Stimulated activated CD4-positive, alpha-beta T cell treated with anti-CD3 and anti-CD28 coated beads, Interleukin-4, amount 100 ng/mL, for 1 hour (primary cell): ENCODE measurements at places on chromosomes 11 and 22.

DNA sequence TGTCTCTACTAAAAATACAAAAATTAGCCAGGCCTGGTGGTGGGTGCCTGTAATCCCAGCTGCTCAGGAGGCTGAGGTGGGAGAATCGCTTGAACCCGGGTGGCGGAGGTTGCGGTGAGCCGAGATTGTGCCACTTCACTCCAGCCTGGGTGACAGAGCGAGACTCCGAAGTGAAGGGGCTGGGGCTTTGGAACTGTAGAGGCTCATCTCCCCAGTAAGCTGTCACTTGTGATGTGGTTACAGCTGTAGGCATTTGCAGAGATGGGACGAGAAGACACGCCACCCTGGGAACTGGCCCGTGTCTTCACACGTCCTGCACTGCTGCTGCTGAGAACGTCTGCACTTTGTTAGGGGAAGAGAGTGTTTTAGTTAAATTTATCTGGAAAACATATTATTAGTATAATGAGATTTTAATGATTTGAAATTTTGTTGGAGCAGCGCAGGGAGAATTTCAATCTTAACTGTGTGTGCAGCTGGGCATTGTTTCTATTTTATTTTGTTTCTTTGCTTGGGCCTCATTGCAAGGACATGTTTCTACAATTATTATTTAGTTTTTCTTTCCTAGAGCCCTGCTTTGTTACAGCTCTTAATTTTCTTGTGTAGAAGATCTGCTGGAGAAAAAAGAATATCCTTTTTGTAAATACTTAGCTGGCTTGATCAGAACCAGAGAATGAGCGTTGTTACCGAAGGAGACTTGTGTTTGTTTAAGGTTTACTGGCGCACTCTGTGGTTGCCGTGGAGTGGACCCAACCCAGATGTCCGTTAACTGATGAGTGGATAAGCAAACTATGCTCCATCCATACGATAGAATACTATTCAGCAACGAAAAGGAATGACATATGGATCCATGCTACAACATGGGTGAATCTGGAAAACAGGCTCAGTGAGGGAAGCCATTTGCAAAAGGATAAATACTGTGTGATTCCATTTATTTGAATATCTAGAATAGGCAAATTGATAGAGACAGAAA, 18.4 kb downstream of the PARVB start:
- DNase-seq = no peak

- no peak for DNase-seq
Observed at GRCh38 chr11:83140691-83141455, 16.1 kb upstream of the PCF11 start.

- no peak for DNase-seq
Observed at GRCh38 chr11:4068962-4069361, 25.6 kb upstream of the RRM1 start.

DNA sequence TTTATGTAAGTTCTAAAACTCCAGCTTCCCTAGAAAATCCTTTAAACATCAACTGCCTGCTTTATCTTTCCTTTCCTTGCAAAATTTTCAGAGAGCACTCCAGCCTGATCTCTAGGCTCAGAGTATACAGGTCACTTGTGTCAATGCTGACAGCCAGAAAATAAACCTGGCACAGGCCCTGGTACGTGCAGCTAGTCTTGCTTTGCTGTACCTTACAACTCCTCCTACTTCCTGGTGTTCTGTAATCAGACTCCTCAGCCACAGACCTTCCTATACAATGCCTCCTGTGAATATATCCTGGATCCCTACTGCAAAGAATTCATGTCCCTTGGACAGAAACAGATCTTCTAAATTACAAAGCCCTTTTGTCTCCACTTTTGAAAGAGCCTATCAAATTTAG, 24.2 kb upstream of the TMEM123 start:
- no peak for DNase-seq

GRCh38 chr11:11882539-11882938, 40.8 kb downstream of the USP47 start:
- no peak for DNase-seq

GRCh38 chr22:32546496-32546895, 71.9 kb downstream of the FBXO7 start:
- DNase-seq = no peak

GRCh38 chr11:17519061-17519885, 24.9 kb downstream of the USH1C start:
- no peak for DNase-seq

DNA sequence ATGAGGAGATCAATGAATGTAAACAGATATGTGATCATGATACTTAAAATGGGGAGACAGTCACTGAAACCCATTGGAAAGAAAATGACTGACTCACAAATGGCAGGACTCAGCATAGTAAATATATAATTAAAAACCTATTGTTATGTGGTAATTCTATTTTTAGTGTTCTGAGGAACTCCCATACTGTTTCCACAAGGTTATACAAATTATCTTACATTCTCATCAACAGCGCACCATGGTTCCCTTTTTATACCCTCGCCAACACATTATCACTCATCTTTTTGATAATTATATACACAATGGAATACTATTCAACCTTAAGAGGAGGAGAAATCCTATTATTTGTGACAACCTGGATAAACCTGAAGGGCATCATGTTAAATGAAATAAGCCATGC, 17.1 kb downstream of the OR5B21 start:
- no peak for DNase-seq

DNA sequence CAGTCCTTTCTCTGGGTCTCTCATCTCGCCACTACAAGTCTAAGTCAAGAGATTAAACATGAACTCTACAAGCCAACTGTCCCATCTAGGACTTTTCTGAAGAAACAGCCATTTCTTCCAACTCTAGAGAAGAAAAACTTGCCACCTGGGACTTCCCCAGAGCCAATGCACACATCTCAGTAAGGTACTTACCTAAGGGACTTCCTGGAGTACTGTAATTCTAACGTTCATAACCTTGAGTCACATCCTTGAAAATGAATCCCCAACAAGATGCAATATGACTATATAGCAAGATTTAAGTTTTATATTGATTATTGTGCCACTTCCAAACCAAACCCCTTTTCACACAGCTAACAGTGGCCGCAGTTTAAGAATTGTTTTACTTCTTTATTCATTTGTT, 11.9 kb upstream of the ISX start:
- DNase-seq = no peak

- no peak for DNase-seq
Observed at GRCh38 chr11:100876815-100877520, 189.9 kb downstream of the ARHGAP42 start.

DNA sequence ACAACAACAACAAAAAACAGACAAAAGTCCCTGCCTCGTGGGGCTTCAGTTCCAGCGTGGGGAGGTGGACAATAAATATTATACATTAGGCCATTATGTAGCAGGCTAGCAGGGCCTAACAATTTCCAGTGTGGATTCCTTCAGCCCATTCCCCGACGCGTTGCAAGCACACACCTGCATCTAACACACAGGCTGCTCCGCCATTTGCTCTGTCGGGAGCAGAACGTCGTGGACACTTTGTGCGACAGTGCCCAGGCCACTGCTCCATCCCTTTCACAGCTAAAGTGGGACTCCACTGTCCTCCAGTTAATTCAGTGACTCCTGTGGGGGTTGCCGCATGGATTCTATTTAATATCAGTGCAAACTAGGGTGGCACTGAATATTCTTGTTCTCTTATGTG, 10.9 kb upstream of the FGF3 start:
- DNase-seq = no peak

DNA sequence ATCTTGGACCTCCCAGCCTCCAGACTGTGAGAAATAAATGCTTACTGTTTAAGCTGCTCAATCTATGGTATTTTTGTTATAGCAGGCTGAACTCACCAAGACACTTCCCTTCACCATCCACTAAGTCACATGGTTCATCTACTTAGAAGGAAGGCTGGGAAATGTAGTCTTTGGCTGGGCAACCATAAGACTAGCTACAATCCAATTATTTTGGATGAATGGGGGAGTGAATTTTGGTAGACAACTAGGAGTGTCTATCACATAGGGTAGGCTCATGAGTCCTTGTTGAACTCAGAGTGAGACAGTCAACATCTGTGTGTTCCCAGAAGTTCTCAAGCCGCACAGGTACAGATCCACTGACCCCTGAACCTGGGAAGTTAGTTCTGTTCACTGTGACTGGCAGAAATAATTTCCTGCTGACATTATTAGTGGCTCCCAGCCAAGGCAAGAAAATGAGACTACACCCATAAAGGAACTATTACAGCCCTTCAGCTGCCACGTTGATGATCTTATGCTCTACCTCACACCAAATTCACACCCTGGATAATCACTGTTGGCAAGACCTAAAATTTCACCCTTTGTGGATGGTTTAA, 3.1 kb upstream of the SLC35C1 start:
- DNase-seq = no peak

DNA sequence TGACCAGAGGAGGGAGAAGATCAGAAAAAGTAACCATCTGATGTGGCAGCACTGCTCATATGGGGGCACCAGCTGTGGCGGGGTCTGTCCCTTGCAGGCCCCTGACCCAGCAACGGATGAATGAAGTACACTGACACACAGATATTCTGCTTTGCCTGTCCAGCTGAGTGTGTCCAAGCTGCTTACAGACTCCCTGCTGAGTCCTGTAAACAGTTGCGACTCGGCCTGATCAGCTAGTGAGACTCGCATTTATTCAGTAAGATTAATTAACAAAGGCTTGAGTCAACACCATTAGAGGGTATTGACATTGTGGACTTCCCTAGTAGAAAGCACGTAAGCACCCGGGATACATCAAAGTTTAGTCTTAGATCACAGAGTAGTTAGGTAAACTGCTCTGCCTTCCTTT, 15.3 kb upstream of the OR10D3 start:
- DNase-seq = no peak

- DNase-seq = no peak
Observed at GRCh38 chr11:64092111-64092760, 56.5 kb downstream of the FLRT1 start.

DNA sequence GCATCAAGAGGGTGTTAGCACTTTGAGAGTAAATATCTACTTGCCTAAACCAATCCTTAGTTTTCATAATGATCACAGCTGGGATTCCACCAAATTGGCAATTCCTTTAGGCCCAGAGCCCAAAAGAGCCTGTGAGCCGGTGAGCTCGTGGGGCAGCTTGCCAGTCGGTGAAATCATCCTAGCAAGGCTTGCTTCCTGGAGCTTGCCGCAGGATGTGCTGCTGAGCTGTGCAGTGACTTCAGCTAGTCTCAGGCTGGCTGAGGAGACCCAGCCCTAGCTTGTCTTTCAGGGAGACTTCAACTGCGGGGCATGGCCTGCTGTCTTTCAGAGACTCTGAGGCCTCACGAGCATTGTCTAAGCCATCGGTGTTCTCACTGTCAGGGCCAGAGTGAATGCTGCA, 73.6 kb upstream of the SUSD2 start:
- no peak for DNase-seq

DNA sequence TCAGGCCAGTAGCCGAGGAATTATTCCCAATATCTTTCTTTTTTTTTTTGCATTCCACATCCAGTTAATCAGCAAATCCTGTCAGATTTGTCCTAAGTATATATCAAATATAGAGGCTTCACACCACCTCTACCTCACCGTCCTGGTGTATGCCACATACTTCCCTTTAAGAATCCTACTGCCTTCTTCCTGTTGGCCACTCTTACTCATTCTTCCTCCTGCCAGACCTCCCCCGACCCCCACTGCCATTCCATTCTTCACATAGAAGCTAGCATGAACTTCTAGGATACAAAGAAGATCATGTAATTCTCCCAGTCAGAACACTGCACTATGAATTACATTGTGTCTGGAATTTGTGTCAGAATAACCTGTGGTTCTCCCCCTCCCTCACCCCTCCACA, 89.5 kb downstream of the TRIM44 start:
- no peak for DNase-seq

DNA sequence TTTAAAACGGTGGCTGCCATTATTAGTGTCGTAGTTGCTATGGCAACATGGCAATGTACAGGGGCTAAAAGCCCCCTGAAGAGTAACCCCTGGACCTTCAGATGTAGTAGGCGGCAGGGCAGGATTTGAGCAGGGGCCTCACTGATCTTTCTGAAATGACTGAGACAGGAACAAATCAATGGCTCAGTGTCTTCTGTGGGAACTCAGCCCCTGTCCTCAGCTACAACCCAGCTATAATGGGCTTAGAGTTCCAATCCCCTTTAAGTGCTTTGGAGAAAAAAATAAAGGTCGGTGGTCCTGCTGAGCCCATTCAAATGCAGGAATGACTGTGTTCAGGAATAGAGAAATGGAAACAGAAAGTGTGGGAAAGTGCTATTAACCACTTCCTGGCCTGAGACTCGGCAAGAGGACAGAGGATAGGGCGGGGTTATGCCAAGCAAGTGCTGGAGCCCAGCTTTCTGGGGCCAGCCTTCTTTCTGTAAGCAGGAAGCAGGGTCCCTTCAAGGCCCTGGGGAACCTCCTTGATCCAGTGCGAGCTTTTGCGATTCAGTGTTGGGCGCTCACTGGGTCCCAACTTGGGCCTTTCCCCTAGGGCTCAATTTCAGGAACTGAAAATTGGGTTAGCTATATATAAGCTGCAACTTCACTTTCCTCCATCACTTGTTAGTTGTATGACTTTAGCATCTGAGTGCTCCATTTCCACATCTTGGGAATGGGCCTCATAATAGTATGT, 6.1 kb upstream of the CD82 start:
- no peak for DNase-seq

- DNase-seq = no peak
Observed at GRCh38 chr11:18248561-18248960, at the start of gene SAA2. TSS of gene SAA2 (minus strand) at chr11:18248668. CDS start at chr11:18248011, 657 bp downstream.

GRCh38 chr22:29912605-29913398, 29.8 kb downstream of the MTMR3 start:
- DNase-seq = no peak

DNA sequence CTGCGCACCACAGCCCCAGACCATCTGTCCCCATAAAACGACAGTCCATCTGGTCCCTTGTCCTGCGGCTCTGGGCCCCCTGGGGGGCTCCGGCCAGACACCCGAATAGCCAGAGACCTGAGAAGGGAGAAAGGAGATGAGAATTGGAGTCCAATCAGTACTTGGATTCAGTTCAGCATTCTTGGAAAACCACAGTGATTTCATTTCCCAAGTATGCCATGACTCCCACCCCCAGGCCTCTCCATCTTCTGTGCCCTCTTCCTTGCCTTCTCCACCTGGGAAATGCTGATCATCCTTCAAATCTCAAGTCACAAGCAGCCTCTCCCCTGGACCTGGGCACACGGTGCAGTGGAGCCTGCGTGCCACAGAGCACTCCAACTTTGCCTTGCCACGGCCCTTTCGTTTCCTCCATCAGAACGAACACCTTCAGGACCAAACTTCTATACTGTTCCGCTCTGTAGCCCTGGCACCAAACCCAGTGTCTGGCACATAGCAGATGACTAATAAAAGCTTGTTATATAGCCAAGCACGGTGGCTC, 10.9 kb upstream of the MFNG start:
- DNase-seq = no peak
